ENCODE measurements at places on chromosomes 7 and 10. TPM values are rescaled to one million over a fixed set of nuclear protein-coding genes. Genes with fewer than 3 reads are reported as not detected.

HOXA5 gene
- not detected for total RNA-seq

HOXA11 gene
- not detected for total RNA-seq

FAM20C gene
- total RNA-seq, result 142 TPM

CYP3A5 gene
- total RNA-seq, result not detected

ELOVL3 gene
- 3.4 TPM for total RNA-seq

PDK4 gene
- total RNA-seq, result 128 TPM
